CD4-positive, alpha-beta T cell treated with Interleukin-4 for 1 hour (primary cell): ENCODE measurements at places on chromosomes 1 and 21.

- DNase-seq: no peak
These were observed 46.0 kb upstream of the LRRN2 start for GRCh38 chr1:204731509-204731908.

- no peak for DNase-seq
These were observed 74.1 kb downstream of the RRAGC start for GRCh38 chr1:38785285-38786039.

- DNase-seq: no peak
These were observed 18.7 kb upstream of the PLA2G2E start for GRCh38 chr1:19942088-19942487.

DNA sequence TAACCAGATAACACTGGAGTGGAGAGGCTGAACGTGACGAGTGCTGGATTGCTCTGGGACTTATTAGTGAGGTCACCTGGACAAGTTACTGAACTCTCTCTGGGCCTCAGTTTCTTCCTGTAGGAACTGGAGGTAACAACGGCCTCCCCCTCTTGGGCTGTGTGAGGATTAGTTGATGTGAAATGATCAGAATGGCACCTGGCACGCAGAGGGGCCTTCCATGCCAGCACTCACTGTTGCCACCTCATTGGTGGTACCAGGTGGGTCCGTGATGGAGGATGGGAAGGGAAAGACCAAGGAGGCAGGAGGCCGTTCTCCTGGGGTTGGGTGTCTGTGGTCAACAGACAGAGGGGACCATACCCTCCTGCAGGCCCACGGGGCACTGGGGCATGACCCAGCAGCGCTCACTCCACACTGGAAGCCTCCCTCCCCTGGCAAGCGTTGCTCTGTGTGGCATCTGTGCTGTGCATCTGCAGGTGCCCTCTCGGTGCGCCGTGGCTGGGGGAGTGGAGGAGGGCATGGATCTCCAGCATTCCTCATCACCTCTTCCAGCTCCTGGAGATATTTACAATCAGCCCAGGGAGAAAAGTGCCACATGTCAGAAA lies 349.5 kb upstream of the VAMP3 start:
- no peak for DNase-seq

GRCh38 chr1:33985656-33986055 lies 121.8 kb downstream of the HMGB4 start:
- no peak for DNase-seq

DNA sequence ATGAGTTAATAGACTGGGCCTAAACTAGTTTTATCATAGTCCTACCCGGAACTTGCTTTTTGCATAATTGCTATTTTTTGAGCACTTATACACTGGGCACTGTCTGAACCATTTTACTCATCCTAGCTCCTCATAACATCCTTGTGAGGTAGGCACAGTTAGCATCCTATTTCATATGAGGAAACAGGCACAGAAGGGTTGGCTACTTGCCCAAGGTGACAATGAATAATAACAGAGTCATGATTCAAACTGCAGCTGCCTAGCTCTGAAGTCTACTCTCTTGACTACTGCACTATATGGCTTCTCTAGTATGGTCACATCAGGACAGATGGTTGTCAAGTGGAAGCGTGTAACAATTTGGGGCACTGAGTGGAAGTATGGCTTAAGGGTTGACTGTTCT lies 18.2 kb upstream of the RC3H1 start:
- no peak for DNase-seq
